ENCODE measurements at places on chromosomes 11 and 22. TPM values are rescaled to one million over a fixed set of nuclear protein-coding genes. Genes with fewer than 3 reads are reported as not detected.

- DNase-seq: no peak
Observed at GRCh38 chr11:70063555-70063954, 14.6 kb upstream of the ANO1 start.

DNA sequence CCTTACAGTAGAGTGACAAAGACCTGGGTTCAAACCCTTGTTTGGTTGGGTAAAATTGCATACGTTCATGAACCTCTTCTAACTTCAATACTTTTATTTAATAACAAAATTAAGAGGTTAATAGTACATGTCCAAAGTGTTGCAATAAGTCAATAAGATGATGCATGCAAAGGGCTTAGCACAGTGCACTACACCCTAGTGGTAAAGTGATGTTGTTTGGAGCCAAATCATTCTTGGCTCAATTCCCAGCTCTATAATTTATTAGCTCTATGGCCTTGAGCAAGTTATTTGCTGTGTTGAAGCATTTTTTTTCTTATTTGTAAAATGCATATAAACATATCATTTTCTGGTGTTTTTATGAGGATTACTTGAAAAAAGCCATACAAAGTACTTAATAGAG, 945.3 kb downstream of the LRRC4C start:
- DNase-seq: no peak

DNA sequence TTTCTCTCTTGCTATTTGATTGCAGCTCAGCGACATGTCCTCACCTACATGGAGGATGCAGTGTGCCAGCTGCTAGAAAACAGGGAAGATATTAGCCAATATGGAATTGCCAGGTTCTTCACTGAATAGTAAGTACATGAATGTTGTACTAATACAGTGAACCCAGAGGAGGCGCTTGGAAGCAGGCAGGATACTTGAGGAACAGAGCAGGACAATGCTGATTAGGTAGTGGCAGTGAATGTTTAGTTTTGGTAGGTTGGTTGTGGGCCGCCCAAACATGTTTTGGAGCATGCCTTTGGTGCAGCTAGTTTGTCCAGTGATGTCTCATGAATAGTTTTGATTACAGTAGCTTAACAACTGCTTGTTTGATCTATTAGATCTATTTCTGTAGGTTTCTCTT, 50.6 kb downstream of the CSTPP1 start:
- DNase-seq: no peak

- DNase-seq: no peak
Observed at GRCh38 chr11:75766443-75767227, 1.9 kb upstream of the DGAT2 start.

DNA sequence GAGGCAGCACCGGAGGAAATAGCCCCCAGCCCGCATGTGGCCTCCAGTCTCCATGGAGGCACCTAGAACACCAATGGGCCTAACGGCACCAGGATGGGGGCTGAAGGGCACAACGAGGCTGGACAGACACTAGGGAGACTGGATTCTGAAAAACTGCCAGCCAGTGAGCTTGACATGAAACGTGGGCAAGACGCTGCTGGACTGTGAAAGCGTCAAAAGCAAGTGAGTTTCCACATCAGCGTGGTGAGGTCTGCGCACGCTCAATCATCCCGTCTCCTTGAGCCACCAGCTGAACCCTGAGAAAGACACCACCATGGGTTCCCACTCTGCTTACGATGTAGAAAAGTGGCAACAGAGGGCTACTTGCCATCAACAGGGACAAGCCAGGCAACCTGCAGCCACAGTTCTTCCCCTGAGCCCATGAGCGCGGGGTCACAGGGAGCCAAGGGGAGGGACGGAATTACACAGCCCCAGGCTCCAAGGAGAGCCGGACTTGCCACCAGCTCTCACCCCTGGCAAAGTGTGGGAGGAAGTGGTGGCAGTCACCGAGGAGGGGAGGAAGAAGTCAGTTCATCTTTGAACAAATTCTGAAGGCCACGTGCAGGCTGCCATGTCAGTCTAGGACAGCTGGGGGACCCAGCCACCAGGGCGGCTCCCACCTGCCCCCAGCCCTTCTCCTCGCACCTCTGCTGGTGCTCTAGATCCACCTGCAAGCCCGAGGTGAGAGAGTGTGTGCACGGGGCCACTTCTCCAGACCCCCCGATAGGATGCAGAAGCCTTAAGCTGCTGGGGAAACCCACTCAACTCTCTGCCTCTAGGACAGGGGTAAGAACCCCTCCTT, 131.1 kb downstream of the MPPED1 start:
- no peak for DNase-seq

DNA sequence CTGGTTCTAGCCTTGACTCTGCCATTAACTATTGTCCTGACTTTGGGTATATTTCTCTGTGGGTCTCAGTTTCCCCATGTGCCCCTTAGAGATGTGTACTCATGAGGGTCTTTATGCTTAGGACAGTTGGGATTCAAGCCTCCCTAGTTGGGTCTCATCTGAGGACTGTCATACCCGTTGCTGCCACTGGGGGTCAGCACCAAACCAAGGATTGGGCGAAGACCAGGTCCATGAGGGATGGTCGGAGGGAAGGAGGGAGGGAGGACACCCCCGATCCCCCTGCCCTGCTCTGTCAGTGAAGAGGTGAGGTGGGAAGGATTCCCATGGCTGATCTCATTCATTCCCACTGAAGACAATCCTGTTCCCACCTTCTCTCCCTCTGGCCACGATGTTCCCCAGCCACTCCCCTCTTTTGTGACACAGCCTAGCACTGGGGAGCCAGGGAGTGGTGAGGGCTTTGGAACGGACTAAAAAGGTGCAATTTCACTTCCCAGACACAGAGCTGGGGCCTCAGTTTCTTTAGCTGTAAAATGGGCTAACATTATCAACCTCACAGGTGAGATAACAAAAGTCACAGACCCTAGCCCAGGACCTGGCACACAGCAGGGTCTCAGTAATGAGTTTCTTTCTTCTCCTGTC, 12.4 kb upstream of the KLHL35 start:
- peak; percentile 71 for DNase-seq

DNA sequence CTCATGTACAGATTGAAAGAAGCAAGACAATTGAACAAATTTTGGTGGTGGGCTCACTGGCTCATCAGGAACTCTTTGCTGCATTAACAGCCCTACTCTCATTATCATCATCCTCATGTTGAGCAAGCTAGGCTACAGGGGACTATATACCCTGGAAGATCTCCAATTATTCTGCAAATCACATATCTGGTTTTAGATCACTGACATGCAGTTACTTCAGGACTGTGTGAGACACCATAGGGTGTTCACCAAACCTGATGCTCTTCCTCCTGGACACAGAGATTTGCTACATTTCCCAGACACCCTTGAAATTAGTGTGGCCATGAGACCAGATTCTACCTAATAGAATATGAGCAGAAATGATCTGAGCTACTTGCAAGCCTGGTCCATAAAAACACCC, 23.0 kb upstream of the ME3 start:
- no peak for DNase-seq

DNA sequence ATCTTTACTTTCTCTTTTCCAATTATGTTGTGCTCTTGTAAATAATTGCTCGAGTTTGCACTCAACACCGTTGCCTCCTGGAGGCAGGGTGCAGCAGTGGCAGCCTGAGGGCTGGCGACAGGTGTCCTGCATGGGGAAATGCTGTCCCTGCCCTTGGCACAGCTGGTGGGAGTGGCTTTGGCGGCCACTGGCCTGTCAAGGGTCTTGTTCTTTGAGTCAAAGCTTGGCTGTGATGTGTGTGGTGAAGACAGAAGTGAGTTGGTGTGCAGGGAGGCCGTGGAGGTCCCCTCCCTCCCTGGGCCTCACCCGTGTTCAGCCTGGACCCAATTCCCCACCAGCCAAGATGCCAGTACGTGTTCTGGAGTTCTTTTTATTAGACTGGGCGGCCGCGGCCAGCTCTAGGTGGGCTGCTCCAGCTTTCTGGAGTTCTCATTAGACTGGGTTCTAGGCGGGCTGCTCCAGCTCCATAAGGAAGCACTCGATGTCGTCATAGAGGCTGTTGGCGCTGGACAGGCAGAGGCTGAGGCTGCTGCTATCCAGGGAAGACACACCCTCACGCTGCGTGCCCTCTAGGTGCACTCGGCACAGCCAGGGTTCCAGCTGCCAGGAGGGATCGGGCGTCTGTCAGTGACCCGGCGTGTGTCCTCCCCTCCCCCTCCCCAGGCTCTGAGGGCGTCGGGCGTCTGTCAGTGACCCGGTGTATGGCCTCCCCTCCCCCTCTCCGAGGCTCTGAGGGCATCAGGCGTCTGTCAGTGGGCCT, 3.4 kb downstream of the IRF7 start:
- peak; percentile 33 for DNase-seq

DNA sequence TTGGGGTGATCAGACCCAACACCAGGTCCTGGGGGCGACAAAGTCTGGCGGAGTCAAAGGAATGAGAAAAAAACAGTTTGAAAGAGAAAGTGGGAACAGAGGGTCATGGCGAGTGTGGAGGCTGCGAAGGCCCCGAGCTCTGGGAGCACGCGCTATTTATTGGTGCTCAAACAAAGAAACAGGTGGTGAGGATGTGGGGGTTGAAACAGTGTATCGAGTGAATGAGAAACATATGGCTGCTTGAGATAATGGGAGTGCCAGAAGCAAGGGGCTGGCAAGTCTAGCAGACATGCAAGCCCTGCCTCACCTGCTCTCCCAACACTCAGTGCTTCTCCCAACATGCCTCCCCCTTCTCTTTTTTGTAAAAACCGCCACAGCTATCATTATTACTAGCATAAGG, 7.8 kb upstream of the DUSP18 start:
- DNase-seq: no peak

DNA sequence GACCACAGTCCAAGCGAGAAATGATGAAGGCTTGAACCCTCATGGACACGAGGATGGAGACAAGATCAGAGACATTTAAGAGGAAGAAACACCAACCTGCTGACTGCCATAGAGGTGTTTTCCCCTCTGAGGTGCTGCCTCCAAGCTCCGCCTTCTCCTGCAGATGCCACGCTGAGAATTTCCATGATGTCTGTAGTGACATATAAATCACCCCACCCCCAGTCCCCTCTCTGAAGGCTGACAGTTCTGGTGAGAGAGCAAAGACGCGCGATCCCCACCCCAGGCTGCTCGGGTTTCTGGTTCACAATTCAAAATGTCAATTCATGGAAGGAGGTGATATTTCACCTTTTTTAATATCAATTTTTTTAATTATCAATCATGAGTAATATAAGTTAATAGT, 28.2 kb downstream of the LRRC32 start:
- no peak for DNase-seq

GRCh38 chr11:73404048-73404447, 27.8 kb downstream of the RELT start:
- peak; percentile 71 for DNase-seq

GRCh38 chr11:111186308-111186915, 59.1 kb upstream of the POU2AF2 start:
- no peak for DNase-seq

DNA sequence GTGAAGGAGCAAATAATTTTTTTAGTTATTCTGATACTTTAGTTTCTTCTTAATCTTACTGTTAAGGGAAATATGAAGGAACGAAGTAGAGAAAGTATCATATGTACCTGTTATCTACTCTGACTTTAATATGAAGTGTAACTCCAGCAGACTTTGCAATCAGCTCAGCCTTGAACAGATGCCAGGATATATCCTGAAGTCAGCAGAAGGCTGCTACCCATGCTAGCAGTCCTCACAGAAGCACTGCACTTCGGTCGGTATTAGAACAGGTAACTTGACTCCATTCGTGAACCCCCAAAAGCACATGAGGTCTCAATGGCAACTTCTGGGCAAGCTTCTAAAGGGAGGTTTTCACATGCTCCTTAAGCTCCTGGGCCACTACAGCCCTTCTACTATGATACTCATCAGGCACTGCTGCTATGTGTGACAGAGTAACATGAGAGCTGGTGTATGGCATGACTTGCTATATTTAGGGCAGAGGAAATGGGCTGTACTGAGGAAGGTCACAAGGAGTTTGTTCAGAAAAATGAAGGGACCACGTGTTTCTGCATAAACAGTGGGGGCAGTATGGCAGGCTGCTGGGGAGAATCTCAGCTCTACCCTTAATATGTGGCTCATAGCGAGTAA, 344.1 kb downstream of the SOX6 start:
- DNase-seq: no peak

DNA sequence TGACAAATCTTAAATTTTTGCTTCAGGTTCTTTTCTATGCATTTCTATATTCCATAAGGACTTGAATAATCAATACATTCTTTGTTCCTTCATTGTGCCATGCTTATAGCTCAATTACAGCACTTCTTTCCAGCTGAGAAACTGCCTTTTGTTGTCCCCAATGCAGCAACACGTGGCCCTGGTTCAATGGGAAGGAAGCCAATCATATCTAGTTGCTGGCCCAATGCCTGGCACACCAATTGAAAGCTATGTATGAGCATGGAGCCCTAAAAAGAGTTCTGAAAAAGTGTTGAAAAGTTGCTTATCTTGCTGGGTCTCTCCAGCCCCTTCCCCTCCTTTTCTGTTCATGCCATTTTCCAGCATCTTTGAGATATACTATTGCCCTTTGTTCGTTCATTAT, 448.0 kb upstream of the FAT3 start:
- no peak for DNase-seq

GRCh38 chr11:61011950-61012736, 40.7 kb downstream of the CD6 start:
- DNase-seq: no peak

GRCh38 chr11:91653079-91653754, 571.4 kb upstream of the FAT3 start:
- DNase-seq: no peak

GRCh38 chr11:126489836-126490660, 134.6 kb downstream of the ST3GAL4 start:
- DNase-seq: no peak

- no peak for DNase-seq
Observed at GRCh38 chr11:123373754-123374621, 56.1 kb upstream of the GRAMD1B start.

ART1 gene
- not detected for total RNA-seq

LUZP2 gene
- not detected for total RNA-seq

RAPSN gene
- total RNA-seq: not detected

MRGPRX4 gene
- not detected for total RNA-seq

TRIM6 gene
- 1.2 TPM for total RNA-seq

SLC22A9 gene
- total RNA-seq: not detected

SORL1 gene
- 10.6 TPM for total RNA-seq

All from left cardiac atrium (tissue), 4 donors.